ENCODE measurements at places on chromosomes 13 and 19.

DNA sequence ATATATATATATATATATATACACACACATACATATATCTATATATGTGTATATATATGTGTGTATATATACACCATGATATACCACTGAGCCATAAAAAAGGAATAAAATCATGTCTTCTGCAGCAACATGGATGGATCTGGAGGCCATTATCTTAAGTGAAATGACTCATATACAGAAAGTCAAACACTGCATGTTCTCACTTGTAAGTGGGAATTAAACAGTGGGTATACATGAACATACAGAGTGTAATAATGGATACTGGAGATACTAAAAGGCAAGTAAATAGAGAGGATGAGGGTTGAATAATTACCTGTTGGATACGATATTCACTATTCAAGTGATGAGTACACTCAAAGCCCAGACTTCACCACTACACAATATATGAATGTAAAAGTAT lies 332.6 kb downstream of the SLITRK1 start:
- DNase-seq: no peak

GRCh38 chr19:58311345-58311865 lies 6.2 kb downstream of the ERVK3-1 start:
- DNase-seq: no peak

GRCh38 chr13:102907886-102908515 lies 62.2 kb downstream of the ERCC5 start:
- no peak for DNase-seq

DNA sequence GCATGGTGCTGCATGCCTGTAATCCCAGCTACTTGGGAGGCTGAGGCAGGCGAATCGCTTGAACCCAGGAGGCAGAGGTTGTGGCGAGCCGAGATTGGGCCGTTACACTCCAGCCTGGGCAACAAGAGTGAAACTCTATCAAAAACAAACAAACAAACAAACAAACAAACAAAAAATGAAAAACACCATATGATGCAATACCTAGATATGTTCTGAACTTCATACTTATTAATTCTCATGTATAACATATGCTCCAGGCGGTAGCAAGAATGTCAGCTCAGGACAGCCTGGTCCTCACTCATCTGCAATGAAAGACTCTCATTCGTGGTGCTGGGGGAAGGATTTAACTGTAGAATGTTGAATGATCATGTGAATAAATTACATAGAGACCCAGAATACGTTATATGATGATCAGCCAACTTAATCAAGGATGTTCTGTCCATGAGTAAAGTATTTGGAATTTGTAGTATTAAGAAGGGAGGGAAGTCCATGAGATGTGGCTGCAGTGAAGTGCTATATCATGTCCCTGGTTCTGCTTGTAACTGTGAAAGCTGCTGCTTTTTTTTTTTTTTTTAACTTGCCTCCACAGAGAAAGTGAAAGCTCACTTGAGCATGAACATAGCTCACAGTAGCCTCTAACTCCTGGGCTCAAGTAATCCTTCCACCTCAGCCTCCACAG lies 206.8 kb downstream of the UQCRFS1 start:
- DNase-seq: no peak

DNA sequence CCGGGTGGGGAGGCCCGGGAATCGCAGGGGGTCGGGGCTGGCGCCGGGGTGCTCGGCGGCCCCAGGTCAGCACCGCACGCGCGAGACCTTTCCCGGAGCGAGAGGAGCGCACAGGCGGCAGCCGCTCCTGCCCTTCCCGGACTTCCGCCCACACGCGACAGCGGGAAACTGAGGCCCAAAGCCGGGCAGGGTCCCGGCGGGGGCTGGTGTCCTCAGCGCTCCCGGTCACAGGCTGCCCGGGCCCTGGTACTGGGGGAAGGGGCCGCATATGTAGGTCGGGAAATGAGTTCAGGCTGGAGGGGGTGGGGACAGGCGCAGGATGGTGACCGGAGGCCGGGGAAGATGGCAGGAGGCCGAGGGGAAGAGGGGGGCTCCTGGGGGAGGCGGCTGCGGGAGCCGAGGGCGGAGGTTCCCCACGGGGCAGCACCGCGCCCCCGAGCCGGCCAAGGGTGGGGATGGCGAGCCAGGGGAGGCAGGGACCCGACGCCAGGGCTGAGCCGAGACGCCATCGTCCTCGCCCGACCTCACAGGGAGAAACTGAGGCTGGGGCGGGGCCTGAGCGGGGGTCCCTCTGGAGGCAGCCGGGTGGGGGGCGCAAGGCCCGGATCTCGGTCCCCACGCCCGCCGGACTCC lies 662 bp downstream of the CBARP start:
- DNase-seq: no peak

GRCh38 chr19:48454150-48454730 lies 1.1 kb upstream of the KCNJ14 start:
- peak; percentile 41 for DNase-seq

DNA sequence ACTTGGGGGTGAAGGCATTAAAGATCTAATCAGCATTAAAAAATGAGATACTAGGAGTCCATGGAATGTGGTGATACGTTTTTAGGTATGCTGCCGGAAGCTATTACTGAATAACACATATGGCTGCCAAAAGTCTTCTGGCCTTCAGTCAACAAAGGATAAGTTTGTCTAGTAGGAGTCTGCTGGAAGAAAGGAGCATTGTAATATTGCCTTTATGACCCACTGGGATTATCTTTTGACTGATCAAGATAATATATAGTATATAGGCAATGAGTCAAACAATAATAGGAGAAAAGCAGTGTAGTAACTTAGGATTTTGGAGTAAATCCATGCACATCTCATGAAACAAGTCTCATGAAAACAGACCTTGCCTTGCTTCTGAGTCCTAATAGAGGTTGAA lies 295.4 kb downstream of the SLITRK6 start:
- DNase-seq: no peak

DNA sequence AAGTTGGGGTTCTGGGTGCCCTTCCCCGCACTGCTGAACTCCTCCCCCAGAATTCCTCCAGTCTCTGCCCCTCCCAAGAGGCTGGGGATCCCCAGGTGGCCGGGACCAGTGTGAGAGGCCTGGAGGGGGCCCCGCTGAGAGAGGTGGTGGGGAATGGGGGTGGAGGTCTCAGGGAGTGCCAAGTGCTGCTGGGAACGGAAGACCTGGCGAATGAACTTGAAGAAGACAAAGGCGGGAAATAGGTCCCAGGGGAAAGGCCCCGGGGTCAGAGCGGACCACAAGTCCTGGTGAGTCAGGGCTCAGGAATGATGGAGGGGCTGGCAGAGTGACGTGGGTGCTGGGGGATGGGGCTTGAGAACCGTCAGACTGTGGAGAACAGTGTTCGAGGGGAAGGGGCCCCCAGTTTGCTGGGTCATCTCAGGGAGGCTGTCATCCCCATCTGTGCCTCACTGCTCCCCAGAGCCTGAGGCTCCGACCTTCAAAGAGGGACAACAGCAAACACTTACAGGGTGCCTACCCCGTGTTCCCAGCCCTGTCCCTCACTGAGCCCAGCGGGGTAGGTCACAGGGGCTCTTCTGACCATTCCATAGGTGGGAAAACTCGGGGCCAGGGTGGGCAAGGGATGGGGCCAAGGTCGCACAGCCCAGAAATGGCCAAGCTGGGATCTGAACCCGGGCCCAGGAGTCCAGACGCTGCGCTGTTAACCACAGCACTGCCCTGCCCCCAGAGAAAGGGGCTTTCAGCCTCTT lies 16.0 kb upstream of the SEMA6B start:
- no peak for DNase-seq
